ENCODE measurements at places on chromosomes 1 and 21.
A peak's percentile ranks its signal among the peaks of the same experiment; 100 is the strongest.

DNA sequence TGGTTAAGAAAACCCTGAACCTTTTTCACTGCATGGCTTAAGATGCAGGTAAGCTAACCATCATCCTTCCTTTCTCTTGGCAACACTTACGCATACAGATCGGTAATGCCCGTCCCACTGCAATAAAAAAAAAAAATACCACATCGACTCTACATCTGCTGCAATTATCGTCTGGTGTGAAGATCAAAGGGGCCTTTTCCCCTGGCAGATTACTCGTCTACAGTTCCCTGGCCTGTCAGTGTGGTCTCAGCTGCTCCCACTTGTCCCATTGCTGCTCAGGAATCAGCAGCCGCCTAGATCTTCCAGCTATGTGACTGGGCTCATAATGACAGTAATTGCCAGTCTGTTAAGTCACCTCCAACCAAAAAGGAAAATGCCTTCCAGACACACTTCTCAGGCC, 133.1 kb downstream of the SETD4 start:
- no peak for DNase-seq

DNA sequence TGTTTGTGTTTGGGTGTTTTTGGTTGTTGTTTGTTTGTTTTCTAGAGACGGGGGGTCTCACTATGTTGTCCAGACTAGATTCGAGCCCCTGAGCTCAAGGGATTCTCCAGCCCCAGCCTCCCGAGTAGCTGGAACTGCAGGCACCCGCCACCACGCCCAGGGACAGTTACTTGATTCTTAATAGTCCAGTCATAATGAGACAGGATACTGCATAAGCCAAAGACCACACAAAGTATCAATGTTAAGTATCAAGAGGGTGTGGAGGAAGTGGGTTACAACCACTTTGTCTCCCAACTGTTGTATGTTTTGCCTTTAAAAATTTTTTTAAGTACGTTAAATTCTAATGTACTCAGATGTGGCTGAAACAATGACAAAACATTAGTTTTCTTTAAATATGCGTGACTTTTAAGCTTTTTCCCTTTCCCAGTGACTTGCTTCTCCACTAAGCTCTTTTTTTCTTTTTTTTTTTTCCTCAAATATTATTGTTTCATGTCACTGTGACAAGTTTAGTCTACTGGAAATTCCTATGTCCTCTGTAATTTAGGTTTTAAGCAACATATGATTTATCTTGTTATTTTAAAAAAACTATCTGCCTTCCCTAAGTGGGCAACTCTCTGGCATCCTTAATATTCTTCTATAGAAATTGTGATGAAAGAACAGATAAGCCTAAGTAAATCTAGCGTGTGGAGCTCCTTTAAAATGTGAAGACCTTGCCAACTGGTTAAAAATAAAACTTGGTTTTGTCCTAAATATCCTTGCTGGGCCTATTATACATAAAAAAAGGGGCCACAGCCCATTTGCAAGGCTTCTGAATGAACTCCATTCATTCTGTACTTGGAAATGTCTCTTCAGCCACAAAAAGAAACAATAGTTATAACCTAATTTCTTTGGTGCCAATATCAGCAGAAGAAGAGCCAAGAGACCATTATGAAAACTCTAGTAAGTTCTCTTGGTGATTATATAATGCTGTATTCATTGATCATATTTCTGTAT, 56.2 kb upstream of the DPH5 start:
- no peak for DNase-seq

DNA sequence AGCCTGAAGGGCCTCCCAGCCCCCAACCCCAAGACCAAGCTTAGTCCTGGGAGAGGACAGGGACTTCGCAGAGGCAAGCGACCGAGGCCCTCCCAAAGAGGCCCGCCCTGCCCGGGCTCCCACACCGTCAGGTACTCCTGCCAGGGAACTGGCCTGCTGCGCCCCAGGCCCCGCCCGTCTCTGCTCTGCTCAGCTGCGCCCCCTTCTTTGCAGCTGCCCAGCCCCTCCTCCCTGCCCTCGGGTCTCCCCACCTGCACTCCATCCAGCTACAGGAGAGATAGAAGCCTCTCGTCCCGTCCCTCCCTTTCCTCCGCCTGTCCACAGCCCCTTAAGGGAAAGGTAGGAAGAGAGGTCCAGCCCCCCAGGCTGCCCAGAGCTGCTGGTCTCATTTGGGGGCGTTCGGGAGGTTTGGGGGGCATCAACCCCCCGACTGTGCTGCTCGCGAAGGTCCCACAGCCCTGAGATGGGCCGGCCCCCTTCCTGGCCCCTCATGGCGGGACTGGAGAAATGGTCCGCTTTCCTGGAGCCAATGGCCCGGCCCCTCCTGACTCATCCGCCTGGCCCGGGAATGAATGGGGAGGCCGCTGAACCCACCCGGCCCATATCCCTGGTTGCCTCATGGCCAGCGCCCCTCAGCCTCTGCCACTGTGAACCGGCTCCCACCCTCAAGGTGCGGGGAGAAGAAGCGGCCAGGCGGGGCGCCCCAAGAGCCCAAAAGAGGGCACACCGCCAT, 21.9 kb upstream of the ARF1 start:
- DNase-seq: no peak

DNA sequence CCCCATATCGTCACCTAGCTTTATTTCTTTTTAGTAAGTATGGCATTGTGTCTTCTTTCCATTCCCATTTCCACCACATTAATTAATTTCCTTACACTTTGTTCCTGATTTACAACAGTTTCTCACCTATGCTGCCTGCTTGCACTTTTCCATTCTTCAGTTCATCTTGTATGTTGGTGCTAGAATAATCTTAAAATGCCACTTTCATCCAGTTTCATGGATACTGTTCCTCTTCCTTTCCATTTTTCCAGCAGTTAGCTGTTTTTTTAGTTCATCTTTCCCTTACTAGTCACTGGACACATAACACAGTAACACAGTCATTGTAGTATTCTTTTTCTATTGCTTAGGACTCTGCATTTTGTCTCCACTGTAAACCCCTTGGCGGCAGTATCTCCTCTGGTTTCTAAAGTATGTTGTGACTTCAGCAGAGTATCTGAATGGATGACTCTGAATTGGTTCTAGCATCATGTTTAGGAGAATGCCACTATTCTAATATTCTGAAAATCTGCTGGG, 2.1 kb downstream of the CDC7 start:
- DNase-seq: peak; percentile 54

- no peak for DNase-seq
These were observed 858 bp upstream of the SUSD4 start for GRCh38 chr1:223364685-223365382.

GRCh38 chr1:39754906-39755504, 16.1 kb downstream of the OXCT2 start:
- no peak for DNase-seq

GRCh38 chr1:32764826-32765569, 52.2 kb downstream of the YARS1 start:
- no peak for DNase-seq

- no peak for DNase-seq
These were observed 148.5 kb upstream of the CHRM3 start for GRCh38 chr1:239237912-239238311.

GRCh38 chr1:112272101-112272772, 123.8 kb upstream of the CTTNBP2NL start:
- no peak for DNase-seq

DNA sequence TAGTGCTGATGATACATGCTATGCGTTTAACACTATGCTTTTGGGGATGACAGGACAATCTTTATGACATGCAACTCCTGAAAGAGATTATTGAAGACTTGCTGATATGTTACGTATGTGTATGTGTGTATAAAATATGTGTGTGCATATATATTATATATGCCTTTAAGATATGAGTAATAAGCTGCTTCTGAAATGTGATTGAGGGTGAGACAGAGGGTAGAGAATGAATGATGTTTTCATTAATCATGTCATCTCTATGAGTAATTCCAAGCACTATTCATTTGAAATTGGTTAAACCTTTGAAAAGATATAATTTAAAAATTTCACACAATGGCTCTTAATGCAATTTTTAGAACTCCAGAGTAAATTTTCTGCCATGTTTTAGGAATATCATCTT, 5.8 kb downstream of the BCL9 start:
- DNase-seq: no peak

- DNase-seq: no peak
These were observed 4.1 kb upstream of the FCRL2 start for GRCh38 chr1:157781048-157781447.

GRCh38 chr1:212871976-212872375, 13.9 kb downstream of the FLVCR1 start:
- no peak for DNase-seq

GRCh38 chr21:31484219-31484618, 140.2 kb upstream of the TIAM1 start:
- no peak for DNase-seq

DNA sequence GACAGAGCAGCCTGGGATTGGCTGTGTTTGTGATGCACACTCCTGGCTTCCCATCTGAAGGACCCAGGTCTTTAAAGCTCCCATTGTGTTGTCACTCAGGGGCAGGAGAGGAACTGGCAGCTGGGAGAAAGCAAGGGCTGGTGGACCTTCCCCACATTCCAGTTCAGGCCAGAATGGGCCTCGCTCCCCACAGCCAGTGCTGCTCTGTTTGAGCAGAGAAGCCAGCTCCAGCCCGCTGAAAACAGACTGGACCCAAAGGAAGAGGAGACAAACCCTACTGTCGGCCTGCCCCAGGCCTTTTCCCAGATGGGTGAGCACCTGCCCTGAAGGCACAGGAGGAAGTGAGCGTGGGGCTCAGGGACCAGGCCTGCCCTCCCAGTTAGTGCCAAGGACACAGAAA, 499.4 kb downstream of the NPHP4 start:
- no peak for DNase-seq

DNA sequence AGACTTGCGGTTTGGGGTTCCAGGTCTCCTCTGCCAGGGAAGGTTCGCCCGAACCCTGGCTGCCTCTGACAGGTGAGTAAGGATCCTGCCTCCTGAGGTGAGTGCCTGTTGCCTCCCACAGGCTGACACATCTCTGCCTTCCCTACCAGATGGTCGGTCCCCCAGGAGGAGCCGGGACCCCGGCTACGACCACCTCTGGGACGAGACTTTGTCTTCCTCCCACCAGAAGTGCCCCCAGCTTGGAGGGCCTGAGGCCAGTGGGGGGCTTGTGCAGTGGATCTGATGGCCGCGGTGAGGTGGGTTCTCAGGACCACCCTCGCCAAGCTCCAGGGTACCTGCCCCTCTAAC, 7.6 kb downstream of the PERM1 start:
- no peak for DNase-seq

DNA sequence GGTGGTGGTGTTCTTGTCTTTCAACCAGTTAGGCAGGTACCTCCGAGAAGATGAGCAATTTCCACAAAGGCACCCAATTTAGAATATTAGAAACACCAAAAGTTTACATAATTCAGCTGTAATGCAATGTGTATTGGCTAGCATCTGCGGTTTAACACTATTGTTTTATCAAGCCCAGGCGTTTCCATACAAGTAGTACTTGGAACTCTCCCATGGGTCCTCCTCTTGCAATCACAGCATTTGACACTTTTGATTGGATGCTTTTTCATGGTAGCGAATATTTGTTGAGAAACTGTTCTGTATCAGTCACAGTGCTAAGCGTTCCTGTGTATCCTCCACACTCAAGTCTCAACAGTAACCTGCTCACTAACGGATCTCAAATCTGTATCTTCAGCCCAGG, 20.1 kb upstream of the MAP1LC3C start:
- no peak for DNase-seq

DNA sequence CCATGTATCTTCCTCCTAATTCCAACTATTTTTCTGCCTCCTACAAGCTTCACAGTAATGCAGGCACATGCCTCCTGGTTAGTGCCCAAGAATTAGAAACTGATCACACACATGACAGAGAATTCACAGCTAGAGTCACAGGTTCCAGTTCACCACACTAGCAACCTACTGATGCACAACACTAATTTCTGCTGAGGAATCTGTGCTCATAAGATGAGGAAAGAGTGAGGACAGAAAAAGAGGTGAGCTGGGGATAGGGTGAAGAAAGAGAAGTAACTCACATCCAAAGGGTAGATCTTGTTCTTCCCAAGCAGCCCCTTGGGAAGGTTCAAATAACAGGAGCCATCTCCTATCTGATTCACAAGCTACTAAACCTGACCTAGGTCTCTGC, 61.3 kb downstream of the PUM1 start:
- no peak for DNase-seq

DNA sequence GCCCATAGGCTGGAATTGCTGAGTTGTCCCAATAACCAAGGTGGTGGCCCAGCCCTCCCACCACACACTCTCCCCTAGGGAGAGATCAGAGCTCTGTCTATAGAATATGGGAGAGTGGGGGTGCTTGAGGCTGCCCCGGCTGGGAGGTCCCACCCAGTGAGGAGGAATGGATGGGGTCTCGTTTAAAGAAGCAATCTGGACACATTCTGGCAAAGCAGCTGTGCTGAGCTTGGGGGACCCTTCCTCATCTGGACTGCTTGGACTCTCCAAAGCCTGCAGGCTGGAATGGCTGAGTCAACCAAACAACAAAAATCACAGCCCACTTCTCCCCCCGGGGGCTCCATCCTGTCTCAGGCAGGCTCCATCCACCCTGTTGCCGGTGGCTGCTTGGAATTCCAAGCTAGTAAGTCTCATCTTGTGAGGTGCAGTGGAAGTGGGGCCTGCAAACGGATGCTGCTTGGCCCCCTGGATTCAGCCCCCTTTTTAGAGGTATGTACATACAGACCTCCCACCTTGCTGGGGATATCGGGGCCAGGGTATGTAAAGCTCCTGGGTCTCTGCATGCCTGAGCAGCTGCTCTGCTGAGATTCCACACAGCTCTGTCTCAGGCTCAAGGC, 67.1 kb upstream of the FAM78B start:
- no peak for DNase-seq

- peak; percentile 94 for DNase-seq
These were observed 36.9 kb upstream of the HHAT start for GRCh38 chr1:210291786-210292230.

DNA sequence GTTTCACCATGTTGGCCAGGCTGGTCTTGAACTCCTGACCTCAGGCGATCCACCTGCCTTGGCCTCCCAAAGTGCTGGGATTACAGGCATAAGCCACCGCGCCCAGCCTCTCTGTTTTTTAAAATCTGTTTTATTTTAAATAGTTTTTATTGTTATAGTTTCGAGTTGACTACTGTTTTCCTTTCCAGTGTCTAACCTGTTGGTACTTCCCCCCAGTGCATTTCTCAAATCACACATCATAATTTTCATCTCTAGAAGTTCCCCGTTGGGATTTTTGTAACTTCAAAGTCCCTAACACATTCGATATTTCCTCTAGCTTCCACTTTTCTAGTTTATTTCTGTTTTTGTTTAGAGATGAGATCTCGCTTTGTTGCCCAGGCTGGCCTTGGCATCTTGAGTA, 7.5 kb downstream of the HES4 start:
- no peak for DNase-seq
